A549 treated with GW870086 at 1 μM for 4 hours (cell line): ENCODE measurements at places on chromosomes 4 and X. TPM values are rescaled to one million over a fixed set of nuclear protein-coding genes. Genes with fewer than 3 reads are reported as not detected.

Gene SYN1
- total RNA-seq, result 0.08 to 0.36 TPM (median 0.19 TPM) in 5 replicates

Gene C4orf51
- not detected in 5 replicates for total RNA-seq

Gene FDCSP
- total RNA-seq, result not detected in 5 replicates

Gene CACNA1F
- total RNA-seq, result not detected in 5 replicates

Gene SLC25A4
- 13.0 to 16.4 TPM (median 14.4 TPM) in 5 replicates for total RNA-seq

Gene HSFX2
- total RNA-seq, result 0.17 to 0.29 TPM (median 0.22 TPM) in 3 of 5 replicates, not detected in the others

Gene CLDN34
- total RNA-seq, result not detected in 5 replicates

Gene PDGFRA
- total RNA-seq, result 0.36 to 1.1 TPM (median 0.49 TPM) in 5 replicates

Gene SOWAHB
- total RNA-seq, result not detected in 5 replicates

Gene ZNF732
- not detected in 5 replicates for total RNA-seq

Gene MAOA
- total RNA-seq, result 0.39 to 0.61 TPM (median 0.44 TPM) in 5 replicates

Gene DCAF8L2
- not detected in 5 replicates for total RNA-seq

Gene FANCB
- total RNA-seq, result 2.3 to 3.5 TPM (median 3.0 TPM) in 5 replicates

Gene POU3F4
- not detected in 5 replicates for total RNA-seq

Gene TMEM255A
- total RNA-seq, result 0.27 to 0.49 TPM (median 0.42 TPM) in 5 replicates

Gene TBC1D8B
- total RNA-seq, result 0.88 to 1.6 TPM (median 1.3 TPM) in 5 replicates

Gene ANXA3
- total RNA-seq, result 56.0 to 82.7 TPM (median 67.3 TPM) in 5 replicates

Gene ATP1B4
- total RNA-seq, result 0.03 TPM in 1 of 5 replicates, not detected in the others

Gene LYAR
- total RNA-seq, result 26.8 to 30.6 TPM (median 30.1 TPM) in 5 replicates
